ENCODE measurements at places on chromosomes 5 and 9.

DNA sequence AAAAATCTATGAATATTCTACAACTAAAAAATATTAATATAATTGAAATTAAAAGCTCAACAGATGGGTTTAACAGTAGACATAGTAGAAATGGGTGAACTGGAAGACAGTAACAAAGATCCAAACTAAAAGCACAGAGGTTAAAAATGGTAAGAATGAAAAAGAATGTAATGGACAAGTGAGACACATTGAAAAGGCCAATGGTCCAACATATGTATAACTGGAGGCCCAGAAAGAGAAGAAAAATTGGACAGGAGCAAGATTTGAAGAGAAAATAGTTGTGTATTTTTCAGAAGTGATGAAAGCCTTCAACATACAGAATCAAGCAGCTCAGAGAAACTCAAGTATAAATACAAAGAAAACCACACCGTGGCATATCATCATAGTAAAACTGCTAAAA, 58.6 kb downstream of the PCDHGC5 start:
- DNase-seq = no peak

DNA sequence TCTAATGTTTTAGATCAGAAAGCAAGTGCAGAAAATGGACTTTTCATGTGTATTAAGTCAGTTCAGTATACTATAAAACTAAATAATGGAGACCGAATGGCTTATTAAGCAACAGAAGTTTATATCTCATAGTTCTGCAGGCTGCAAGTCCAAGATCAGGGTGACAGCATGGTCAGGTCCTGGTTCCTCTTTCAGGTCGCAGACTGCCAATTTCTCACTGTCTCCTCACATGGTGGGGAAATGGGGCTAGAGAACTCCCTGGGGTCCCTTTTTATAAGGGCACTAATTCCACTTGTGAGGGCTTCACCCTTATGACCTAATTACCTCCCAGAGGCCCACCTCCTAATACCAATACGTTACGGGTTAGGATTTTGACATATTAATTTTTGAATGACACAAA, 48.7 kb downstream of the RICTOR start:
- DNase-seq = no peak

GRCh38 chr9:95992536-95992935, 117.0 kb downstream of the ERCC6L2 start:
- no peak for DNase-seq

DNA sequence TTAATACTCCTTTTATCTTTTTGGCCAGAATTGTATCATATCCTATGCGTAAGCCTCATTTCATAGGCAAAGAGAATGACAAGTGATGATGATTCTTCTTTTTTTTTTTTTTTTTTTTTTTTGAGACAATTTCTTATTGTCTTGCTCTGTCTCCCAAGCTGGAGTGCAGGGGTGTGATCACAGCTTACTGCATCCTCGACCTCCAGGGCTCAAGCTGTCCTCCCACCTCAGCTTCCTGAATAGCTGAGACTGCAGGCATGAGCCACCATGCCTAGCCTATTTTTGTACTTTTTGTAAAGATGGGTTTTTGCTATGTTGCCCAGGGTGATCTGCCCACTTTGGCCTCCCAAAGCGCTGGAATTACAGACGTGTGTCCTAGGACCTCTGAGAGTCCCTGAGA, 41.9 kb upstream of the C5orf24 start:
- DNase-seq = no peak

GRCh38 chr5:8184455-8185063, 315.6 kb downstream of the MTRR start:
- DNase-seq = no peak

DNA sequence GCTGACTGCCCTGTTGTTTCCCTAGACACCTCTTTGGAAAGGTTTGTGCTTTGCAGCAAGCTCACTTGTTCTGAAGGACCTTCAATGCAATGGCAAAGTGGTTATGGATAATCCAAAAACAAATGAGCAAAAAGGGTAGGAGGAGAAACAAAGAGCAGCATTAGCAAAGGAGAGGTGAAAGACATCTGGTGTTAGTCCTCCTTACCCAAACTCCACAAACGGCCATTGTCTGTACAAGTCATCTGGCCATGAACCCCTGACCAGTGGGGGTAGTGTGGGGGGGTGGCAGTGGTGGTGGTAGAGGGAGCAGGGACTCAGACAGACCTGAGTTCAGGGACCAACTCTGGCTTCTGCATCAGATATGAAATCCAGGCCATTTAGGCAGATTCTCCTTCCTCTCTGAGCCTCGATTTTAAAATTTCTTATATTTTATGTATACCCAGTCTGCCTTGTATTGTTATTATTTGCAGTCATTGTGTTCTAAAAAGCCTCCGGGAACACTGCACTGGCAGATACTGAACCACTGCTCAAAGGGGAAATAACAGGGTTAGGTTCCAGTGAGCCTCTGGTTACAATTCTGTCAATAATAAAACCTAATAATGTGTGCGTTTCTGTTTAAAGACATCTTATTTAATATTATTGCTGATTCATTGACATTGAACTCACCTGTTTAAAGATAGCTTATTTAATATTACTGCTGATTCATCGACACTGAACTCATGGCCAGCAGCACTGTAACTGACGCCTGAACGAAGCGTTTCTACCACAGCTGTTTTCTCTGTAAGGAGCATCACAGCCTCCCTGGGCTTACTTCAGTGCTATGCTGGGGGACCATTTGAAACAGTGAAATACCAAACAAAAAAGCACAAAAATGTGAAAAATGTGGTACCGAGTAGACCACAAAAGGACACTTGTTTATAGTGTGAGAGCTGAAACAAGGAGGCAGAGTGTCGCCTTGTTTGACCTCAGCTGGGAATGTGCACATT, 156.0 kb downstream of the SEC61B start:
- no peak for DNase-seq

DNA sequence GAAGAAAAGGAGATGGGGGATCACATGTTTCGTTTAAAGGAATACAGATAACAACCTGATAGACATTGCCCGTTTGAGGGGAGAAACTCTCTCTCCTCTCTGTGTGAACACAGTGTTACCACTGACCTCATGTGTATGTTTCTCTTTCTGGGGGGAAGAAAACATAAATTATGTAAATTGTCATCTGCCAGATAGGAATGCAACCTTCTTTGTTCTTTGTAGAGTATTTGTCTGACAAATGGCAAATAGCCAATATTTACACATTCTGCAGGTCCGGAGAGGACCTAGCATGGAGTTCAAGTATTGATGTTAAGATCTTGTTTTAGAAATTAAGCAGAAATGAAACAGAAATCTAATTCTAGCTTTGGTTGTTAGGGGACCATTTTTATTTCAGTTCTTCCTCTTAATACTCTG, 276.3 kb downstream of the SAXO1 start:
- DNase-seq = no peak

DNA sequence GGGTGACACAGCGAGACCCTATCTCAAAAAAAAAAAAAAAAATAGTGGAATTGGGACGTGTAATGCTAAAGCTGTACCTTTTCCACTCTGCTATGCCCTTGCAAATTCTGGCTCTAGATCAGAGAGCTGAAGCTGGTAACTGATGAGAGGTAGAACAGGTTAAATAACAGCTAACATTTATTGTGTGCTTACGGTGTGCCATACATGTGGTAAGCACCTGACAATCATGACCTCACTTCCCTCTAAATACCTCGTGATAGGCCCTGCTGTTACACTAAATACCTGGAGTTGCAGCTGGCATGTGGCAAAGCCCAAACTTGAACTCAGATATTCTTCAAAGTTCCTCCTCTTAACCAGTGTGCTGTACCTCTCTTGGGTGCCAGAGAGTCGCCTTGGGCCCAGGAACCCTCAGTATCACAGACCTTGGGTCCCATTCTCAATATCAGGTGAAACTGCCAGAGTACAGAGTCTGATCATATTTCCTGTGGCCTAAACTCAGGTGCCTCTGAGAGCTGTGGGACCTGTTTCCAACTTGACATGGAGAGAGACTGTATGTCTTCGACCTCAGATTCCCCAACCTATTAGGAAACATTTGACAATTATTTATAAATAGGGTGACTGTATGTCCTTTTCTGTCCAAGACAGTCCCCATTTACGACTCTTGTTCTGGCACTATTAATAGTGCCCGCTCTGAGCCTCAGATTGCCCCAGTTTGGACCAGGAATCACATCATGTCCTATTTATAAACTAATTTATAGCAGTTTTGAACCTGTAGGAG, 4.8 kb downstream of the ARL10 start:
- no peak for DNase-seq

DNA sequence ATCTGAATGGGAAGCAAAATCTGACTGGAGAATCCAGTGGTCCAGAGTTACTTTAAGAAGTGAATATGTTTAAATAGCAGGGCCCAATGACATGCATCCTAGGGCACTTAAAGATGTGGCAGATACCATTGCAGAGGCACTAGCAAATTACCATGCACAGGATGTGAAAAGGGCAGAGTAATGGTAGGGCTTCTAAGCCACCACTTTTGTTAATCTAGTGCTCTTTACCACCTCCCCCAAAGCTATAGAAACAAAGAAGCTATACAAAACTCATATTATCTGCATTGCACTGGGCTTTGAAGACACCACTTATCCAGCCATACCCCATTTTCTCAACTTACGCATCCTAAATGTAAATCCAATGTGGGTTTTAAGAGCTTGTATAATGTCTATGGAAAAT, 81.2 kb downstream of the ZCCHC7 start:
- no peak for DNase-seq

DNA sequence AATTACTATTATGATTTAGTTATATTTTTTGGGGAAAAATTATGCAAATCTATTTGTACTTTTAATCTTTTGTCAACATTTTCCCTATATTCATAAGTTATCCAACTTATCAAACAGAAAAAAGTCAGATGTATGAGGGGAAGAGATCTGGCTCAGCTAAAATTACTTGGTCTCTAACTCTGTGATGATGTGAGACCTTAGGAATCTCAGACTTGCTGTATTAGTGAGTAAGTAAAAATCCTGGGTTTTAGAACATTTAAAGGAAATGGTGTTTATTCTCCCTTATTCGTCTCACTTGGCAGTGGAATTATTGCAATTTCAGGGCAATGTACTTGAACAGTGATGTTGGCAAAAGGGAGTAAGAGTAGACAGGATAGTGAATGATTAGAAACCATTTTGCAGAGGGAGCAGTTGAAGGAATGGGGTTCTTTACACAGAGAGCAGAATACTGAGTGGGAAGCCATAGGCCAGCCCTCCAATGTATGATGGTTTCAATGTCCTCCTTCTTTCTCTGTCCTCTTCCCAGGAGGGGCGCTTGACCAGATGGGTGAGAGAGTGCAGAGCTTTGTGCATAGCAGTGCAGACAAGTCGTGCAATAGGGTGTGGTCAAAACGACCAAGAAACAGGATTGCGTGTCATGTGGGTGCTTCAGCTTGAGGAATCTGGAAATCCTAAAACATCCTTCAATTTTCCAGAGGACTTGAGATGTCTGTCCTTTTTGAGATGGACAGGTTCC, 91.7 kb downstream of the TENT4A start:
- no peak for DNase-seq

- DNase-seq = no peak
Measured at GRCh38 chr5:71802673-71803072, 83.6 kb downstream of the CARTPT start.

DNA sequence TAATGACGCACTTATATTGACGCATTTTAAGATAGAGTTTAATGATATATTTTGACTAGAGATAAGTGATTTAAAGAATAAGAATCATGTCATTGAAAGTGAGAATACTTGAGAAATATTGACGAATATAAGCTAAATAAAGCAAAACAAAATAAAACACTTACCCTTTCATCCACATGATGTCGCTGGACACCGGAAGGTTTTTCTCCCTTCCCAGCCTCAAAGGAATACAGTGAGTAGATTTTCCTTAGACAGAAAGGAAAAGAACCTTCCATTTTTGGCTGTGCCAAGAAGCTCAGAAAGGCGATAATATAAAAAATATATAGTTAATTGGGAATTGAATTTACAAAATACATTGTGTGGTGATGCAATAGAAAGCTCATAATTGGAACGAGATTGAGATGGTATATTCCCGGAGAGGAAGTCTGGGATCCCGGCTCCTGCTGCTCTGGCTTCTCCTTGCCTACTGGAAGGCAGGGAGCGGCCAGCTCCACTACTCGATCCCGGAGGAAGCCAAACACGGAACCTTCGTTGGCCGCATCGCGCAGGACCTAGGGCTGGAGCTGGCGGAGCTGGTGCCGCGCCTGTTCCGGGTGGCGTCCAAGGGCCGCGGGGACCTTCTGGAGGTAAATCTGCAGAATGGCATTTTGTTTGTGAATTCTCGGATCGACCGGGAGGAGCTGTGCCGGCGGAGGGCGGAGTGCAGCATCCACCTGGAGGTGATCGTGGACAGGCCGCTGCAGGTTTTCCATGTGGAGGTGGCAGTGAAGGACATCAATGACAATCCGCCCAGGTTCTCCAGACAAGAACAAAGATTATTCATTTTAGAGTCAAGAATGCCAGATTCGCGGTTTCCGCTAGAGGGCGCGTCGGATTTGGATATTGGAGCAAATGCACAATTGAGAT, at the start of gene PCDHA5:
Gene PCDHA5 (plus strand): TSS at position 239 of the 906 bp plus-strand sequence.
- DNase-seq = no peak

DNA sequence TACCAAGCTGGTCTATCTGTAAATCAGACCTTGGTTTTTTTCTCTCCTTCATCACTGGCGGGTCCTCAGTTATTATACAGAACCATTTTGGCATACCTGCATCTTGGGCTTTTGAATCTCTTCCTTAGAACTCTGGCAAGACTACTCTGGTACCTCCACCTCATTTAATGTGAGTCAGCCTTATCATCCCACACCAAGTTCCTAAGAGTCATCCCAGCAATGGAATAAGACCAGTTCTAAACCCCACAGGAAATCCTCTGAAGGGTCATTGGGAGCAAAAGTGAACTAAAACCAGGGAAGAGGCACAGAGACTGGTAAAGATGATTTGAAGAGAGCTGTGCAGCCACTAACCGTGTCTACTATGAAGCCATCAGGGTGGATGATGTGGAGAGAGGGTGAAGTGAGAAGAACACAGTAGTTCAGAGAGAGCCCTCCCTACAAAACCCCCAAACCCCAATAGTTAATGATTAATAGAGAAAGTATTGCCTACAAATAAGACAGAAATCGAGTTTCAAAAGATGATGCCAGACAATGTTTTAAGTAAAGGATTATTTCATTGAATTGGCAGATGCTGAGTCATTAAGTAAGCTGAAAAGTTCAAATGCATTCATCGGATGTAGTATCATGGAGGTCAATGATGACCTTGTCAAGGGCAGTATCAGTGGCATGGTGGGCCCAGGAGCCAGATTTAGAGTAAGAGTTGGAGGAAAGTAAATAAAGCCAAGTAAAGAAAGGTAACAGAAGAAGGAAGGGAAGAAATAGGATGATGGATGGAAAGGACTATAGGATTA, 85.4 kb downstream of the PCSK1 start:
- no peak for DNase-seq

GRCh38 chr5:58944221-58944620, 361.3 kb downstream of the RAB3C start:
- DNase-seq = no peak

- no peak for DNase-seq
Measured at GRCh38 chr5:123414974-123415373, 8.2 kb downstream of the CEP120 start.

- DNase-seq = no peak
Measured at GRCh38 chr5:85441156-85441555, 1056.5 kb upstream of the EDIL3 start.

DNA sequence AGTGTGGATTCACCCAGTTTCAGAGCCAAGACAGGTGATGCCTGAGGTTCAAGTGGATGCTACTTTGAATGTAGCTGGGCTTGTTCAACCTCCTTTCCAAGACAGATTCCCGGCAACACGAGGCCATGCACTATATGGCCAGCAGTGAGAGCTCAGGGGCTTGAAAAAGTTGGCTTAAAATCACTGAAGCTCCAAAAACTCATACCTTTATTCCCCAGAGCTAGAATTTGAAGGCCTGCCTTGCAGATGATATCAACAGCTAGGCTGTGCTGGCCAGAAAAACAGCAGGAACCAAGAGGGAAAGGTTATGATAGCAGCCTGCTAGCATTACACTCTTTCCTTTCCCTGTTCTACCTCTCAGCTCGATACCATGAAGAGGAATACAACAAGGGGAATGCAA, 120.2 kb upstream of the DAB2 start:
- DNase-seq = no peak

All from hindlimb muscle (tissue), 1 donor.